ENCODE measurements at places on chromosomes 11 and 22.

DNA sequence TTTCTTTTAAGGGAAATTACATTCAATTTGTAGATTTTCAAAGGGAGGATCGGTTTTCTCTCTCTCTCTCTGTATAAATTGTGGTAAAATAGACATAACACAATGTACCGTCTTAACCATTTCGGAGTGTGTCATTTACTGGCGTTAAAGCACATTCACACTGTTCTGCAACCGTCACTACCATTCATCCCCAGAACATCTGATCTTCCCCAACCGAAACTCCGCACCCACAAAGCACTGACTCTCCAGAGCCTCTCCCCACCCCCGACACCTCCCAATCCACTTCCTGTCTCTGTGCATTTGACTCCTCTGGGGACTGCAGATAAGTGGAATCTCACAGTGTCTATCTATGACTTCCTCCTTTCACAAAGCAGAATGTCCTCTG lies 15.9 kb upstream of the GRAMD4 start:
- peak; percentile 55 for DNase-seq

DNA sequence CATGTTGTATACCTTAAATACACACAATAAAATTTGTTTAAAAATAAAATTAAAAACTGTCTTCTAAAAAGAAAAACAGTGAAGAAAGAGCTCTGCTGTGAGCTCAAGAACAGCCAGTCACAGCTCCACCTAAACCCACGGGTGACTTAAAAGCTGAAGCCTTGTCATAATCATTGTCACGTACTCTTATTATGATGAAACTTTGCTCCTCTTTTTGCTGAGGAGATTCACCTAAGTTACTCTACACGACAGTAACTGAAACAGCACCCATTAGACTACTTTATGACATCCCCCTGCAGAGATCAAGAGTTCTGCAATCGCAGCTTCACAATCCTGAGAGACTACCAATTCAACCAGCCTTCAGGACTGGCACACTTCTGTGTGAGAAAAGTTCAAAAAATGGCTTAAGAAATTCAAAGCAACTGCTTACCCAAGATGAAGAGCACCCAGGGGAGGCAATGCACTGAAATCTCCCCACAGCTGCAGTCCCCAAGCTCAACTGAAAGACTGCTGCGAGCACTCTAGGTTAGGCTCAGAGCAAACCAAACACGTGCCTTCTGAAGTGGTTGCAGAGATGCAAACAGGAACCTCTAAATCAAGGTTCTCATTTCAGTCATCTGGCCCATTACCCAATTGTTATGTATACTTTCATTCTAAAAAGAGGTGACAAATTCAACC lies at the start of gene JAML:
Gene JAML, minus strand, starts transcription at position 501 of the 678 bp plus-strand sequence. CDS start 10,145 bp downstream, outside the sequence.
- peak; percentile 77 for DNase-seq

DNA sequence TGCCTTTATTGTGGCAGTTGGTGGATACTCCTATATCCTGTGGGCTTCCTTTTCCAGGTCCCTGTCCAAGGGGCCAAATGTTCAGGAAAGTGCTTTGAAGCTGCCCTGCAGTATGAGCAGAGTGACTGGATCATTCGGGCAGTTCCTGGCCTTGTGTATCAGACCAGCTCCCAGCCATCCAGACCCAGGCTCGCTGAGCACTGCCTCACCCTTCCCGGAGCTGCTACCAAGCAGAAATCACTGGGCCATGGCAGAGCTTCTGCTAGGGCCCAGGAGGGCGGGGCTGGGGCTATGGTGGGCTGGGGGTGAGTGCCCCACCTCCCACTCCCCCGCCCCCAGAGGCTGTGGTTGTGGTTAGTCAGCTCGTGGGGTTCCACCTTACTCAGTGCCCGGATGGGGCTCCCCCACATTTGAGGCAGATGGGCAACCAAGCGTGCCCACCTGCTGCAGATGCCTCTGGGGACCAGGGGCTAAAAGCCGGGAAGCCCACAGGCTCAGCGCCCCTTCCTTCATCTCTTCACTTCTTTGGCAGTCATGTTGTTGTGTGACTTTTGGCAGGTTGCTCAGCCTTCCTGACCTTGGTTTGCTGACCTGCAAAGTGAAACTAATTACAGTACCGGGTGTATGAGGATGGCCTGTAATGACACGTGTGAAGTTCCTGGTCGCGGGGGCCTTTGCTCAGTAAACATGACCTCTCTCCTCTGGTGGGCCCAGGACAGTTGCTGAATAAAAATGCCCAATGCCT lies 2.1 kb upstream of the LRRC32 start:
- peak; percentile 51 for DNase-seq

DNA sequence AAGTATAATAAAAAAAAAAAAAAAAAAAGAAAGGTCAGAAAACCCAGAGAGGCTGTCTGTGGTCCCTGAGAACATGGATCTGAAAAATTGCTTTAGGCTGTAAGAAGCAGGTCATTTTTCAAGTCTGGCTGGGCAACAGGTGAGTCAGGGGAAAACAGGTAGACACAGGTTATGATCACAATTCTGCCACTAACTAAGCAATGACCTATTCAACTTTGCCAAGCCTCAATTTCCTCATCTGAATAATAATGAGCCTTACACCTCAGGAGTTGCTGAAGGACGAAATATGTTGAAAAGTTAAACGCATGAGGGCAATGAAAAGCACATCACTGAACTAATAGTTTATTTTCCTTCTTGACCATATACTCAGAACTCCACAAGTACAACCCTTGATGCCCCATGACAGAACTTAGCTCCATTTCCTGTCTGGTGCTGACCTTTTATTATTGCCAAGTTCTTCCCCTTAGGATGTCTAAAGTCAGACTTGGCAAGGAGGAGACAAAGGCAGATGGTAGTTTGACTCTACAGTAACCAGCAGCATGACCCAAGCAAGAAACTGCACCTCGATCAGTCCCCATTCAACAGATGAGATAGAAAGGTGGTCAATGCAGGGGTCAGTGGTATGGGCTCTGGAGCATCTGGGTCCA lies 93.6 kb downstream of the SYN3 start:
- DNase-seq, result no peak

DNA sequence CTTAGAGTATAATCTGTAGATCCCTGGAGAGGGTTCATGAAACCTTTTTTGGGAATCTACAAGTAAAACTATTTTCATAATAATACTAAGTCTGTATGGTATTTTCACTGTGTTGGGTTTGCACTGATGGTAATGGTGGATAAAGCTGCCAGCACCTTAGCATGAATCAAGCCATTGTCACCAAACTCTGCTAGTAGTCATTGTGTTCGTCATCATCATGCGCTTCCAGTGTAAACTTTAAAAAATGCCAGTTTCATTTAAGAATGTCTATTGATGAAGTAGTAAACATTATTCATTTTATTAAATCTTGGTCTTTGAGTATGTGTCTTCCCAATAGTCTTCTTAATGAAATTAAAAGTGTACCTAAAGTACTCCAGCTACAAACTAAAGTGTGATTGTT lies 15.0 kb downstream of the ALKBH3 start:
- no peak for DNase-seq

DNA sequence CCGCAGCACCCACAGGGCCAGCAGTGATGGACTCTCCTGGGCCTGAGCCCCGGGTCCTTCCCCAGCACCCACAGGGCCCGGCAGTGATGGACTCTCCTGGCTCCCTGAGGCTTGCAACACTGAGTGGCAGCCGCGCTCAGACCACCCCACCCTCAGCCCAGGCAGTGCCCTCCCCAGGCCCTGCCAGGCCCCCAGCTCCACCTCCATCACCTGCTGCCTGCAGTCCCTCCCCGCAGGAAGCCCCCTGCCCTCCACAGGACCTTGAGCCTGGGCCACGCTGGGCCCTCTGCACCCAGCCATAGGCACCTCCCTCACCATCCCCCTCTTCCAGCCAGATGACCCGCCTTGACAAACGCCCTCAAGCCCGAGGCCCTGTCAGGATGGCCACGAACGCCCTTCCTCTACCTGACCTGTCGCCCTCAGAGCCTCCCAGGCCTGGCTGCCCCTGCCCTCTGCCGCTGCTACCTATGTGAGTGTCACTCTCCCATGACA lies 11.4 kb downstream of the ALG12 start:
- no peak for DNase-seq

DNA sequence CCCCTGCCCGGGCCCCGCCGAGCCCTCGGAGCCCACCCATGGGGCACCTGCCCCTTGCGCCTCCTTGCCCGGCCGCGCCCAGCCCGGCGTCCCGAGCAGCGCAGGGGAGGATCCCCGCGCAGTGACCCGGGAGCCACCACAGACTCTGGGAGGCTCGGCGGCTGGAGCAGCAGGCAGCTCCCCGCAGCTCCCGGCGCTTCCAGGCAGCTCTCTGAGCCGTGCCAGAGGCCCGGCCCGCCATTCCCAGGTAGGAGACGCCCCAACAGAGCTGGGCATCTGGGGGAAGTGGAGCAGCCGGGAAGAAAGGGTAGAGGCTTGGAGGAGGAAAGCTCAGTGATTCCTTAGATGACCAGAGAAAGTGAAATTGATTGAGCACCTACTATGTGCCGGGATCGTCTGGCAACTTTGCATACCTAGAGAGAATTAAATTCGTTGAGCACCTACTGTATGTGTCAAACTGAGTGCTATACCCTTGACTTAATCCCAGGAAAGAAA lies 670 bp downstream of the RASD2 start:
- DNase-seq, result no peak

DNA sequence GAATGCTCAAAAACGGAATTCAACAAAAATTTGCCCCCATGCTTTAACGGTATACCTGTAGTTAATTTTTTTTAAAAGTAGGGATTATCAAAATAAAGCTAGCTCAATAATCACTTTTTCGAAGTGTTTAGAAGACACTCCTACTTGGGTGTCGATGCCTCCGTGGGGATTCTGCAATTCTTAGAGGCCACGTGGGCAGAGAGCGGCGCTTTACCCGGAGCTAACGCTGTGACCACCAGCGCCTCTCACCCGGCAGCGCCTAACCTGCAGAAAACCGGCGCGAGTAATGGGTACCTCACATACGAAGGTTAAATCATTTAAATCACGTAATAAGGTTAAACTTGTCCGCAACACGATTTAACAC lies 583 bp downstream of the TAF1D start:
- DNase-seq, result peak; percentile 65

- DNase-seq, result no peak
Observed at GRCh38 chr11:32162351-32162750, 71.5 kb downstream of the RCN1 start.

- DNase-seq, result no peak
Observed at GRCh38 chr22:48748113-48748859, 1079.4 kb downstream of the BRD1 start.

DNA sequence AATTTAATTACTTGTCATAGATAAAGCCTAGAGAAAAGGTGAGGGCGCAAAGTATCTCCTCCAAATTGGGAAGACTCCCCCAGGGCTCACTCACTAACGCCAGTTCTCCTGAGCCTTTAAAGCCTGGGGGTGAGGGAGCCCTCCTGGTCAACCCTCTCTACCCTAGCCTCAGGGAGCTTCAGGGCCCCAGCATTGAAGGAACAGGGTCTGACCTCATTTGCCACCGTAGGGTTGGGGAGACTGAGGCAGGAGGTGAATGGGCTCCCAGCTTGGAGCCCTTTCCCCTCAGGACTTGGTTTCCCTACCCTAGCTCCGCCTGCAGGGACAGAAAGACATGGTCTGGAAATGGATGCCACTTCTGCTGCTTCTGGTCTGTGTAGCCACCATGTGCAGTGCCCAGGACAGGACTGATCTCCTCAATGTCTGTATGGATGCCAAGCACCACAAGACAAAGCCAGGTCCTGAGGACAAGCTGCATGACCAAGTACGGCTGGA lies 1.7 kb downstream of the FOLR2 start:
- DNase-seq, result no peak

GRCh38 chr11:38272376-38272775 lies 1674.3 kb upstream of the RAG2 start:
- DNase-seq, result no peak

DNA sequence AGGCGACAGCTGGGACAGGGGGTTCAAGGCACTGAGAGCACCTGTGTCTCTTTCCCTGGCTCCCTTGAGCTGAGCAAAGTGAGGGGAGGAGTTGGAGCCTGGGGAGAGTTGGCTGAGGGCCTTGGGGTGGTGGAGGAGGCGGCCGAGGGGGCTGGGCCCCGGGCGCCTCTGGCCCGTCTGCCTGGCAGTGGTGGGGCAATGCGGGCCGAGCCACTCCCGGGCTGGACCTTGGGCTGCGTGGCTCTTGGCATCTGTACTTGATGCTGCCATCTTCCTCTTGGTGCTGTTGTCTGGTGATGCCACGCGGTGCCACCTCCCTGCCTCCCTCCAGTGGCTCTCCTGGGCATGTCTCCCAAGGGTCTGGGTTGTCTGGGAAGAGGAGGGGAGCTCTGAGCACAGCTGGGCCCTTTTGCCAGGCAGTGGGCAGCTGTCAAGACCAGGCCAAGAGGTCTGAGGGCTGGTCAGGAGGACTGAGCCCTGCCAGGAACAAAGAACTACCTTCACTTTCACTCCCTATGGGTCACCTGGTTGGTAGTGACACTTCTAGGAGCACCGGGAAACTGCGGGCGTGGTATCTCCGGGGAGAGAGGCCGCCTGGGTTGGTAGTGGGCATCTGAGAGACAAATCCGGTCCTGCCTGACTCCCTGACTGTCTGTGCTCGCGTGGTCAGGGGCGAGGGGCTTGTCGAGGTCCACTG lies 1.3 kb downstream of the GRIK4 start:
- no peak for DNase-seq

GRCh38 chr11:105202844-105203548 lies 63.4 kb upstream of the CARD18 start:
- no peak for DNase-seq

DNA sequence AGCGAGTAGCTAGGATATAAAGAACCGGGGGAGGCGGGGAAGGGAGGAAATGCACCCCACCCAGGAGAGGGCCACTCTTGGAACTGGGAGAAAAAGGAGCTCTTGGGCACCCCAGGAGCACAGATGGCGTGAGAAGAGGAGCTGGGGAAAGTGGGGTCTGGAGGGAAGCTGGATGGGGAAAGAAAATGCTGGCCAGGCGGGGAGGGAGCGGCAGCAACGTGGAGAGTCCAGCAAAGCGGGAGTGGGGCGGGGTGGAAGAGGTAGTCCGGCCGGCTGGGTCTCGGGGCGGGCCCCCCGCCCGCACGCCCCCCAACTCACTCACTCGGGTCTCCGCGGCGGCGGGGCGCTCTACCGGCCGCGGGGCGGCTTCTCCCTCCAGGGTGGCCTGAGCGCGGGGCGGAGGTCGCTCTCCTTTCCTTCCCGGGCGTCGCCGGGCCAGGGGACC lies 522 bp downstream of the TOB2 start:
- DNase-seq, result no peak

GRCh38 chr11:61579676-61580270 lies 1.1 kb downstream of the SYT7 start:
- no peak for DNase-seq

- DNase-seq, result no peak
Observed at GRCh38 chr11:36635066-36635862, 37.2 kb upstream of the RAG2 start.

DNA sequence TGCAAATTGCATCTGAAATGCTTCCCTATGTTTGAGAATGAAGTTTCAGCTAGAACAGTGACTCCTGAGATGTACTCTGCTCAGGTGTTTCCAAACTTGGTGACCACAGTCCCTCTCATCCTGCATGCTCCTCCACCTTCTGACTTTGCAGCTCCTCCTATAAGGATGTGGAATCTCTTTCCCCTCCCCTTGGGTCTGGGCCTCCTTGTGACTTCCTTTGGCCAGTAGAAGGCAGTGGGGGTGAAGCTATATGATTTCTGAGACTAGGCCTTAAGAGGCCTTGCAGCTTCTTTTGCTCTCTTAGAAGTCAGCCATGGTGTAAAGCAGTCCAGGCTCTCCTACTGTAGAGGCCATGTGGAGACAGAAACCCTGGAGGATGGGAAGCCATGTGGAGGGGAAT lies 50.7 kb downstream of the CSF2RB start:
- DNase-seq, result no peak

- no peak for DNase-seq
Observed at GRCh38 chr11:117670924-117671323, 126.1 kb downstream of the DSCAML1 start.

- no peak for DNase-seq
Observed at GRCh38 chr11:87466223-87466622, 428.5 kb downstream of the TMEM135 start.

GRCh38 chr11:59437770-59438169 lies 1.5 kb downstream of the OR5A1 start:
- no peak for DNase-seq
